Ovary (tissue), 10 donors: ENCODE measurements at places on chromosomes 11 and 22.

- DNase-seq = no peak
Measured at GRCh38 chr11:59756558-59756840, 1.3 kb downstream of the STX3 start.

DNA sequence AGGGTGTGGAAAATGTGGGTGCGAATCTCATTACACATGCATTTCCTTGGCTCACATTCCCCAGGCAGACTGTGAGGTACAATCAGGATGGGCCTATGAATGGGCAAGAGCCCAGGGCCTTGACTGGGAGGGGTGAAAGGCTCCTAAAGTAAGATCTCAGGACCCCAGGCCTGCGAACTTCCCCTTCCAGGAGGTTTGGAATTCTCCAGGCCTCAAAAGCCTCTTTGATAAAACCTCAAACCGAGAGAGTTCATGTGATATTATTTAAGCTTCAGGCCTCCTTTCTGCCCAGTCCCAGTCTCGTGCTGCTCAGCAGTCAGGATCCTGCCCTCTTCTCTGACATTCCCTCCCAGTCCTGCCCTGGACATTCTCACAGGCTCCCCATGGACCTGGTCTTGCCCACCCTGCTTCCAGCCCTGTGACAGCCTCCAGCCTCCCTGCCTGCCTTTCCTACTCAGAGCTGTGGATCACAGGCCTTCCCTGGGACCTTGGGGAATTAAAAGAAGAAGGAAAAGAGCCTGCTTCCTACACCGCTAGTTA lies 37.3 kb upstream of the TEAD1 start:
- DNase-seq = no peak

- DNase-seq = no peak
Measured at GRCh38 chr22:44153710-44154109, 27.0 kb upstream of the PARVG start.

GRCh38 chr11:196786-197731 lies 4.2 kb downstream of the SCGB1C1 start:
- no peak for DNase-seq

- DNase-seq = no peak
Measured at GRCh38 chr11:120141768-120142423, 4.0 kb upstream of the TRIM29 start.

- DNase-seq = no peak
Measured at GRCh38 chr11:73729594-73730206, 31.2 kb downstream of the RAB6A start.

GRCh38 chr11:127193950-127194349 lies 193.4 kb upstream of the KIRREL3 start:
- no peak for DNase-seq

- no peak for DNase-seq
Measured at GRCh38 chr11:98566978-98567377, 453.8 kb upstream of the CNTN5 start.

- DNase-seq = no peak
Measured at GRCh38 chr11:112206071-112206470, 20.2 kb upstream of the PTS start.

GRCh38 chr11:67320011-67320410 lies 16.7 kb downstream of the SSH3 start:
- no peak for DNase-seq

- DNase-seq = no peak
Measured at GRCh38 chr22:43537019-43537585, 125.3 kb downstream of the MPPED1 start.

DNA sequence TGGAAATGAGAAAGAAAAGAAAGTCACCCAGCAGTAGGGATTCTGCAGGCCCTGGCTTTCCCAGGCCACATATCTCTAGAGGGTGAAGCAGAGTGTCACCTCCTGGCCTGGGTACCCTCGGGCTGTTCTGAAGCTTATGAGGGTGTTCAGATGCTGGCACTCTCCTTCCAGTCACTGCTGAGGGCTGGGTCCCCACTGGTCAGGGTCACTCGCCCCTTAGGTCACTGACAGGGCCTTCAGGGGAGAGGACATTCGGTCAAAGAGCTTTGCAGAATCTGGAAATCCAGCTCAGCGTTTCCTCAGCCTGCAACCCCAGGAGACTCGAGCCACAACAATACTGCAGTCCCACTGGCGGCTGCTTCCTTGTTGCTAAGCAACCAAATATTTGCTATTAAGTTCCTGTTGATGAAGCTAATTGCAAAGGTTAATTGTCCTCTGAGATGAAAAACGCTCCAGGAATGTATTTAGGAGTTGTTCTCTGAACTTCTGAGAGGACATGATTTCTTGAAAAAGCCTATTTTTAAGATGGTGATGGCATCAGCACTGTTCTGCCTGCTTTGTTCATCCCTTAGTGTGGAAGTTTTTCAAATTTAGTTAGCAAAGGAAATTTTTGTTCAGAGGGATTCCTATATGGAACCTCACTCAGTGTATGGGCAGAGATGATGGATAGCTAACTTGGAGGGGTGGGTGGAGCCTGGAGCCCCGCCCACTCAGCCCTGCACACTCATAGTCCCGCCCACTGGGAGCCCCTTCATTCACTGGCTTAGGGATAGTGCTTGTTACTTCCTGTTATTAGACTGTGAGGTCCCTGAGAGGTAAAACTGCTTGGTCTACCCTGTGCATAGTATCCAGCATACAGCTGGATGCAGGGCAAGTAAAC lies 109.2 kb downstream of the CSNK2A3 start:
- DNase-seq = peak; percentile 25

DNA sequence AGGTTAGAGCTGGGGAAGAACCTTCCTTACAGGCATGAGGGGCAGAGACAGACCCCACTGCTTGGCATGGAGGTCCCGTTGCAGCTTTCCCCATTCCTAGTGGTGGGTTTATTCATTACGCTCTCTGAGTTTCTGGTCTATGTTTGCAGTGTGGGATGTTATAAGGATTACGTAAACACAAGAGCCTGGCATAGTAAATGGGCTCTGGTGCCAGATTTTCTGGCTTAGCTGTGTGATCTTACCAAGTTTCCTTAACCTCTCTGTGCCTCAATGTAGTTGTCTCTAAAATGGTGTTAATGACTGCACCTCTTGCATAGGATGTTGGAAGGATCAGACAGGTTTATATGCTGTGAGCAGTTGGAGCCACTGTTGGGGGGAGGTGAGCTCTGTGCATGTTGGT lies 15.1 kb downstream of the DTX4 start:
- no peak for DNase-seq

GRCh38 chr11:33912405-33913361 lies 20.8 kb upstream of the LMO2 start:
- DNase-seq = no peak

DNA sequence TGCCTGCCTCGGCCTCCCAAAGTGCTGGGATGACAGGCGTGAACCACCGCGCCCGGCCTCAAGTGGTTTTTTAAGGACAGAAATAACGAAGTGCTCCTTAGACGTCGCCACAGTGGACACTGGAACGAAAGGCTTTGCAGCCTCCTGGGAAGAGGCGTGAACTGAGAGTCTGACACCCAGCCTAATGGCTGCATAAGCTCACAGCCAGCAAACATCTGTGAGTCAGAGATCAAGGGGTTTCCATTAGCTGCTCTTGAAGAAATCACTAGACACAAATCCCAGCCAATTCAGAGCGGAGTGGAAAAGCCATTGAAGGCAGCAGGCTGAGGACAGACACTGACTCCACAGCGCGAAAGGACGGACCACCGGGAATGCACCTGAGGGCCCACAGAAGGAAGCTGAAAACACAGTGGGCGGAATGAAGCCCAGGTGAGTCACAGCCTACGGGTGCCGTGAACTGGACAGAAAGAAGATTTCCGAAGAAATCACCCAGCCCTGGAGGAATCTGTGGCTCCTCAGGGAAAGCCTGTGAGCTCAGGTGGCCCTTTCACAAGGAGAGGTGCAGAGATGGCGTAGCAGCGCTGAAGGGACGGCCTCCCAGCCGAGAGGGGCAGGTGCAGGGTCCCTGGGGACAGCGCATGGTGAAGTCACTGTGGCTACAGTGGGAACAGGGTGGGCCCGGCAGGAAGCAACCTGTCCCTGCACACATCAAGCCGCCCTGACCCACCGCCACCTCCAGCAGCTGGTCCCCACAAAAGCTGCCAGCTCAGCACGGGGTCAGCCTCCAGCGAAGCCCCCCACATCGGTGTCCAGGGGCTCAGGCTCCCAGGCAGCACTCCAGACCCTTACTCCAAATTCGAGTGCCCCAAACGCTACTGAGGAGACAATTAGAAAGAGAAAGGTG lies 11.6 kb downstream of the LMNTD2 start:
- no peak for DNase-seq

GRCh38 chr11:134355656-134356055 lies 23.9 kb downstream of the GLB1L2 start:
- peak; percentile 6 for DNase-seq

DNA sequence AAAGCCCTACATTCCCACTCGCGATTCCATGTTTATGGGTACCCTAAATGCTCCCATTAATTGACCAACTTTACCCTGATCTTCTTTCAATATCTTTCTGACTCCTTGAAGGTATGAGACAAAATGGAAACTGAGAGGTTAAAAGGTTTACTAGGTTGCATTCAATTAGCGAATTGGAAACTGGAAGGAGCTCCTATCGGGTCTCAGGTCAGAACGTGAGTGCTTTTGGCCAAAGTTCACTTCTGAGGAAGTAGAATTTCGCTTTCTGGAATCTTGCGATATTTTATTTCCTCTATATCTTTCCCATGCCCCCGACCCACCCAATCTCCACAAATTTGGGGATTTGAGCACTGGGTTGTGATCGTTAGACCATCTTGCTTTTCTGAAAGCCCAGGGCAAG lies 2.6 kb downstream of the EHF start:
- no peak for DNase-seq

DNA sequence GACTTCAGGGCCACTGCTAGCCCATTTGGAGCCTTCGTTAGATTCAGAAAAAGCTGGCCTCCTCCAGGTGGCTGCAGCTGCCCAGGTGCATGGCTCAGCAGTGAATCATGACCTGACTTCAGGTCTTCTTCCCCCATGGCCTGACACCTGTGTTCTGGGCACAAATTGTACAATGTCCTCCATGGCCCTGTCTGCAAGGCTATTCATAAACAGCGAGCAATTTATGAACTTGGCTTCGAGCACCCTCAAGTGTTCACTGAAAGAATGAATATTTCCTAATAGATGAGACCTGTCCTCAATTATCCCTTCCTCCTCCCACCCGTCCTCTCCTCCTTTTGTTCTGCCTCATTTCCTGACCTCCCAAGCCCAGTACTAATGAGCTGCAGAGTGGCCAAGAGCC lies 12.2 kb upstream of the VPS37C start:
- DNase-seq = no peak

- no peak for DNase-seq
Measured at GRCh38 chr11:12434325-12434654, 56.9 kb downstream of the PARVA start.

- no peak for DNase-seq
Measured at GRCh38 chr11:15764326-15764725, 592.0 kb downstream of the SOX6 start.

DNA sequence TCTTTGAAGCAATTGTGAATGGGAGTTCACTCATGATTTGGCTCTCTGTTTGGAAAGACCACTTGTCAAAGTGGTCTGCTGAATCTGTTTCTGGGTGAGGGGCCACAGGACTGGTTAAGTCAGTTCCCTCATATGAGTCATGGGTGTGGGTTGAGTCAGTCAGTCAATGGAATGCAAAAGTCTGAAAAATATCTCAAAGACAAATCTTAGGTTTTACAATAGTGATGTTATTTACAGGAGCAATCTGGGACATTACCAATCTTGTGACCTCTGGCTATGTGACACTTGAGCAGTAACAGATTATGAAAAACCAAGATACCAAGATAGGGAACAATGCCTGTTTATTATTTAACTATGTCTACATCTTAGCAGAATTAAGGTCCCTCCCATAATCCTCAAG lies 311.6 kb downstream of the AASDHPPT start:
- DNase-seq = no peak

DNA sequence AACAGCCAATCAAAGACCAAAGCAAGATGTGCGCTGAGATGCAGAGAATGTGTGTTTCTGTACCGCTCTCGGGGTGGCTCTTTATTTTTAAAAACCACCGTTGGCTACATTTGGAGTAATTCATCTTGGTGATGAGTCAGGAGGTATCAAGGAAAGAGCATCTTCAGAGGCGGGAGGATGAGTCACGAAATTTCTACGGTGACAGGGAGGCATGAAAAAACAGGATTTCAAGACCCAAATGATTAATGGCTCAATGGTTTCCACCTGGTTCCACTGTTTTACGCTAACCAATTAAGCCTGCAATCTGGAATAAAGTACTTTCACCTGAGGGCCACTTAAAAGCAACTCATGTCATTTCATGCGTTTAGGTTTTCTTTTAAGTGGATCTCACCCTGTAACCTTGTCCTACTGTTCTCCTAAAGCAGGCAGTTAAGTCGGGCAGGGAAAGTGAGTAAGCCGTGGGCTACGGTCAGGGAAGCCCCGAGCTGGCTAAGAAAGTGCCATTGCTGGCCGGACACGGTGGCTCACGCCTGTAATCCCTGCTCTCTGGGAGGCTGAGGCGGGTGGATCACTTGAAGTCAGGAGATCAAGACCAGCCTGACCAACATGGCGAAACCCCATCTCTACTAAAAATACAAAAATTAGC lies 74.6 kb downstream of the CELSR1 start:
- no peak for DNase-seq

DNA sequence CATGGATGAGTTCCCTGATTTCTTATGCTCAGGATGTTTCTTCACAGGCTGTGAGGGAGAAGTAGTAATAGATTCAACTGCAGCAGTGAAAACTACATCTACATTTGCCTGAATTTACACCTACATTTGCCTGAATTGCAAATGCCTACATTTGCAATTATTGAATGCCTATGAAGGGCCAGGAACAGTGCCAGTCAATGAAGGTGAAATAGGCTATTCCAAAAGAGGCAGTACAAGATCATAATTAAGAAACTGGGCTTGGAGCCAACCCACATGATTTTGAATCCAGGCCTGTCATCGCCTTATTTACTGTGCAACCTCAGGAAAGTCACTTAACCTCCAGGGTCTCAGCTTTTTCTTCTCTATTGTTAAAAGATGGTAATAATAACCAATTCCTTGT lies 1353.3 kb downstream of the FAM181B start:
- no peak for DNase-seq

DNA sequence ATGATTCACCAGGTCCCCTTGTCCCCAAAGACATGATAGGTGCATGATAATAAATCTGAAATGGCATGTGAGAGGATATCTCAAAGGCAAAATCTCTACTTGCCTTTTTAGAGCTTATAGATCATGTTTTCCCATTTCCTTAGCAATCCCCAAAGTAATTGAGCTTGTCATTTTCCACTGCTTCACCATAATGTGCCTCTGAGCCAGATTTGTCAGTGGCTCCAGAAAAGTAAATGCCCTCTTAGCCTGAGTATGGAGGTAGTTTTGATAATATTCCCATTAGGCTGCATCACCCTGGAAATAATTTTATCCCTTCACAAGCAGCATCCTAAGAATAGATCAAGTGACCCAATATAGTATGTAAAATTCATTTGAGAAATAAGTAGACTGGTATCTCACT lies 36.7 kb upstream of the ADSL start:
- DNase-seq = no peak

GRCh38 chr11:128240546-128240945 lies 346.8 kb downstream of the ETS1 start:
- DNase-seq = no peak

GRCh38 chr11:78706551-78706950 lies 131.9 kb upstream of the NARS2 start:
- no peak for DNase-seq

GRCh38 chr11:26193694-26194365 lies 138.1 kb upstream of the ANO3 start:
- no peak for DNase-seq
